ENCODE measurements at places on chromosomes 6 and 20.

DNA sequence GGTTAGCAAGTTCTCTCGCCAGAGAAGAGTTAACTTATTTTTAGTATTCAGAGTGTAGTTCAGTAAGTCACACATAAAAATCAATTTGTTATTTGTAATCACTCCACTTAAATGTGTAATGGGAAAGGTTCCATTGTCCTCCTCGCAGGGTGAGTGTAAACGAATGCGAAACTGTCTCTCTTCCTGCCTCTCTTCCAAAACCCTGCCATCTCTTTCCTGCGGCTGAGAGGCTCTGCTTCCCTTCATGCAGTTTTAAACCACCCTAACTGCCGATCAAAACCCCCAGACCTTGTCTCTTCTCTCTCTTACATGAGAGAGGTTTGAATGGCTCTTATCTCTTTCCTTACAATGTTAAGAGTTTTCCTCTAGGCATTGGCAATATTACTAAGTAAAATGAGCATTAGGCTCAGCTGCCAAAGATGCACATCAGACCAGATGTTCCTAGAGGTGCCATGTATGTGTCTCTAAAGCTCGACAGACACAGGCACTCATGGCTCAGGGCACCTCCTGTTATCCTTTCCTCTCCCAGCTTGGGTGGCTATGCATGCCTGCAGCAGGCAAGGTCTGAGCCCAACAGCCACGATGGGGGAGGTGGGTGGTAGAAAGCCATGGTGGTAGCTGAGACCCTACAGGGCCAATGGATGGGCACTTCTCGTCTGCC lies 91.2 kb downstream of the JARID2 start:
- no peak for DNase-seq

DNA sequence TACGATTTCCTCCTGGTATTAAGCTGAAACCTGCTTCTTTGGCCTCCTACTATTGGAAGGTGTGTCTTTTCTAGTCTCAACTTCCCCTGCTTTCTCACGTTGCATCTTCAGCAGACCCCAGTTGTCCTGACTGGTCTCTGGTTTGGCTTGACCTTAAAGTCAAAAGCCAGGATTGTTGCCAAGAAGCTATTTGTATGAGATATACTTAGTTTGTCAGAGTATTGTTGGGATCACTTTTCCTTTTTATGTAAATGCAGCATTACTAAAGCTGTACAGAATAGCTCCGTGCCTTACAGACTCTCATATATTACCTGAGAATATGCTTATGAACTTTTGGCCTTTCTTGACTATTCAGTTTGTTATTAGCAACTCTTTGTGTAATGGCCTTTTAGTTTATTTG lies 61.1 kb downstream of the TSPYL4 start:
- no peak for DNase-seq

DNA sequence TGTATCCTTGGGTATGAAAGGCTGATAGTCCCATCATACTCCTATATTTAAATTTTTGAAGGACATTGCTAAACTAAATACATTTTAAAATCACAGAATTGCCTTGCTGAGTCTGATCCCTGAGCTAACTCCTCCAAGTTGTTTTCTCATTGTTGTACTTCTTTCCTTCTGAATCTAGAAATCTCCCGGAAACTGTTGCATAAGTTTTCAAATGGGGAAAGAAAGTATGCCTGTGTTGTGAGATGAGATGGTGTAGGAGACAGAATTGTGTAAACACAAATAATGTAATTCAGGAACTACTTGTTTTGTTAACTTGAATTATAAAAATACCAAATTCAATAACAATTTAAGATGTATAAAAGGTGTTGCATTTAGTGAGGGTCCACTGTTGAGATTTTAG lies 7.3 kb downstream of the PNRC1 start:
- DNase-seq = no peak

DNA sequence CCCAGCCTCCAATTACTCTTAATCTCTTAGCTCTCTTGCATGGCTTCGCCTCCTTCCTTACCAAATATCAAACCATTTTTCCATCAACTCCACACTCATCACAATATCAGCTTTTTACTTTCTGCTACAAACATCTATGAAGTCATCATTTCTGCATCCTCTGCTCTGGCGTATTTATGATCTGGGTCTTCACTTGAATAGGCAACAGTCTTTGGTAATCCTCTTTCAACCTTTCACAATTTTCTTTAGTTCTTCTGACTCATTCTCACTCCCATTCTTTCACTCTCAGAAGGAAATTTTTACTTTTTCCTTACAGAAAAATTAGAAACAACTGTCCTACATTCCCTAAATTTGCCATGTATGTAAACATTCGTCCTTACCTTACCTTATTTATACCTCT lies 522.4 kb downstream of the HDGFL1 start:
- DNase-seq = no peak

DNA sequence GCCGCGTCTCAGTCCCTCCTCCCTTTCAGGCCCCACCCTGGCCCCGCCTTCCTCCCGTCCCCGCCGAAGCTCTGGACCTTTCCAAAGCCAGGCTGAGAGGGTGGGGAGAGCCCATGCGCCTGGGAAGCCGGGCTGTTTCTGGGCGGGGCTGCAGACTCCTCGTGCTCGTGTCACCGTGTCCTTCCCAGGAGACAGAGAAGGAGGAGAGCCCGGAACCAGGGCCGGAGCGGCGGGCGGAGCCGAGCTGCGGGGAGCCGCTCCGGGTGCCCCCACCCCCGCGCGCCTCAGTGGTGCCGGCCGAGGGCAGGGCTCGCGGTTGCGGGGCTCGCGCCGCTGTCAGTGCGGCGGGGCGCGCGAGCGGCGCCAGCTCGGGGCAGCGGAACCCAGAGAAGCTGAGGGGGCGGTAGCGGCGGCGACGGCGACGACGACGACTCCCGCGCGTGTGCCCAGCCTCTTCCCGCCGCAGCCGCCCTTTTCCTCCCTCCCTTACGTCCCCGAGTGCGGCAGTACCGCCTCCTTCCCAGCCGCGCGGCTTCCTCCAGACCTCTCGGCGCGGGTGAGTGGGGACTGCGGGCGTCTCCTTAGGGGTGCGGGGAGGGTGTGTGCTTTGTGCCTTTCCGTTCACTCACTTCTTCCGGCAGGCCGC lies at the start of gene RALY:
RALY (plus strand) TSS at position 336 of the 646 bp plus-strand sequence. CDS start 78,164 bp downstream, outside the sequence.
- peak; percentile 91 for DNase-seq

- DNase-seq = no peak
Measured at GRCh38 chr6:163738725-163739407, 324.3 kb downstream of the QKI start.

All from cortex of kidney (tissue), 1 donor.